ENCODE measurements at places on chromosomes 12 and 14.
A peak's percentile ranks its signal among the peaks of the same experiment; 100 is the strongest.

- DNase-seq, result no peak
Measured at GRCh38 chr12:98109266-98109665, 406.1 kb upstream of the TMPO start.

DNA sequence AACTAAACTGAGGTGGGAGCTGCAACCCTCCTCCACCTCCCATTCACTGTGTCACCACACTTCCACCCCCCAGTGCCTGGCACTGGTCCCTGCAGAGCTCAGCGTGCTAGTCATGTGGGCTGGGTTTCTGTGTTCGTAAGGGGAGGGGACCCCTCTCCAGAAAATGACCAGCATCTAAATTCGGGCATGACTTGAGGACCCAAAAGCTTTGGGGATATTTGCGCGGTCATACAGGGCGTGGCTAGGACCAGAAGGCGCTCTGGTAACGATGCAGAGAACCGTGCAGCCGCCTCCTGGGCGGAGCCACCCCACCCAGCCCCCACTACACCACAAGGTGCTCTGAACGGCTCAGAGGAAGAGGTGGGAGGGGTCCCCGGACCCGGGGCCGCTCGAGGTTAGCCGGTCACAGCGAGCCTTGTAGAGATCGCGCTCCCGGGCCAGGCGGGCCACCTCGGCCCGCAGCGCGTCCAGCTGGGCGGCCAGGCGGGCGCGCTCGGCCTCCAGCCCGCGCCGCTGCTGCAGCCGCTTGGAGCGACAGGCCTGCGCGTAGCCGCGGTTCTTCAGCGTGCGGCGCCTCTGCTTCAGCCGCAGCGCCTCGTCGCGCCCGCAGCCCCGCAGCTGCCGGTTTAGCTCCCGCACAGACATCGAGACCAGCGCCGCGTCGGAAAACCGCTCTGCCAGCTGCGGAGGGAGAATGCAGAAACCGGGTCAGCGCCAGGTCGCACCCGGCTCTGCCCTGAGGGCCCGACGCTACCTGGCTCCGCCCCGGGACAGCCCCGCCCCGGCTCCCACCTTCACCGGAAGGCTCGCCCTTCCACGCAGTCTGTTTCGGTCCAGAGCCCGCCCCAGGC lies 9.8 kb downstream of the CPNE6 start:
- DNase-seq, result peak; percentile 41

GRCh38 chr12:68334132-68334531 lies 2.0 kb upstream of the MDM1 start:
- peak; percentile 76 for DNase-seq

GRCh38 chr14:90867501-90867900 lies 51.3 kb upstream of the TTC7B start:
- DNase-seq, result no peak

GRCh38 chr12:102874819-102875218 lies 42.2 kb downstream of the PAH start:
- DNase-seq, result no peak

DNA sequence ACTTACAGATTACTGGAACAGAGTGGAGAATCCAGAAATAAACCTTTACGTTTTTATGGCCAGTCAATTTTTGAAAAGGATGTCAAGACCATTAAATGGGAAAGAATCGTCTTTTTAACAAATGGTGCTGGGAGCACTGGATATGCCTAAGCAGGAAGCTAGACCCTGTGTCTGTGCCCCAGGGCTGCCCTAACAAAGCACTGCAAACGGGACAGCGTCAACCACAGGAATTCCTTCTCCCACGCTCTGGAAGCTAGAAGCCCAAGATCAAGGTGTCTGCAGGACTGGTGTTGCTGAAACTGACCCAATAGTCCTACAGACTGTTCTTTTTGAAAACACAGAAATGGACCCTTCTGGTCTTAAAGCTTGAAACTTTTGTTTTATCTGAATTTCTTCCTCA lies 9.3 kb upstream of the TMEM121 start:
- no peak for DNase-seq

DNA sequence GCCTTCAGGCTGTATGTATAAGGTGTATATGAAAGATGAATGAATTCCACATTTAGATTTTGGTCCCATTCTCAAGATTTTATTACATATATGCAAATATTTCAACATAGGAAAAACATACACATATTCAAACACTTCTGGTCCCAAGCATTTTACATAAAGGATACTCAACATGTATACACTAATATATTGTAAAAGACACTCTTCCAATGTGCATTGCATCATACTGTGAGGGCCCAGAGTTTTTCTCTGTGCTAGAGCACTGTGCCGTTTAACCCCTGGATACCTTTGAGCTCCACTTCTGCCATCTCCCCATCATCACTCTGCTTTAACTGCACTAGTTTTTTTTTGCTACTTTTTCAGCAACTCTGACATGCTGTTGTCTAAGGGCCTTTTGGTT lies 48.1 kb downstream of the ZDHHC17 start:
- DNase-seq, result no peak

DNA sequence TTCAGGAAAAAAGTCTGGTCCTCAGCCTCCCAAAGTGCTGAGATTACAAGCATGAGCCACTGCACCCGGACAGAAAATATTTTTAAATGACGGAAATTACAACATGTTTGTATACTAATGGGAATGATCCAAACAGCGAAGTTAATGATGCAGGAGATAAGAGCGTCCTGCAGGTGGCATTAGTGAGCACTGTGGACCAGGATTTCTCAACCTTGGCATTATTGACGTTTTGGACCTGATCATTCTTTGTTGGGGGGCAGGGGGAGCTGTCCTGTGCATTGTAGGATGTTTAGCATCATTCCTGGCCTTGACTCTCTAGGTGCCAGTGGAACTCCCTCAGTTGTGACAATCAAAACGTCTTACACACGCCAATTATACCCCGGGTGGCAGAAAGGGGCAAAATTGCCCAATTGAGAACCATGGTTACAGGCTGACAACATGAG lies 34.1 kb downstream of the SCFD1 start:
- peak; percentile 26 for DNase-seq

DNA sequence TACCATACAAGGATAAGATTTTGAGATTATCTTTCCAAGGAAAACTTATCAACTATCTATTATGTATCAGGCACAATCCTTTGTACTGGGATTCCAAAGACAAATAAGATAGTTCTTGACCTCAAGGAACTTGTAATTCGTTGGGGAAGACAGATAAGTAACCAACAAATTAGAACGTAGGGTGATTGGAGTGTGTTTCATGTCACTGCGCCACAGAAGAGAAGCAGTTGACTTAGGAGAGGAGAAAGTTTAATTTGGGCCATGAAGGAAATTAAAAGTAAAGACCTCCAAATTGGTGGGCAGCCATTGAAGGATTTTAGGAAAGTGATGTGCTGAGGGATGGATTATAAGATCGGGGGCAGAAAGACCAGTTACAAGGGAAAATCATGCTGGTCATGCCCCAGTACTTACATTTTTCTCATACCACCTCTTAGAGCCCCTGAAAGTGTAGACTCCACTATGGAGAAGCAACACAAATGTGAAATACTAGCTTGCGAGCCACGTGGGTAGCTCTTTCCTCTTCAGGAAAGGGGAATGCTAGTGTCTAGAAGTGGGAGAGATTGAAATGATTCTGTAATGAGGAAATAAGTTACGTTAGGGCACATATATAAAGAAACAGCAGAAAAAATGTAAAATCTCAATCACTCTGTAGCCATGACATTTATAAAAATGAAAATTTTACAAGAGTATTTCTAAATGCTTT lies 148.7 kb downstream of the ETV6 start:
- DNase-seq, result no peak

GRCh38 chr12:112611908-112612307 lies 179.6 kb upstream of the RPH3A start:
- no peak for DNase-seq

DNA sequence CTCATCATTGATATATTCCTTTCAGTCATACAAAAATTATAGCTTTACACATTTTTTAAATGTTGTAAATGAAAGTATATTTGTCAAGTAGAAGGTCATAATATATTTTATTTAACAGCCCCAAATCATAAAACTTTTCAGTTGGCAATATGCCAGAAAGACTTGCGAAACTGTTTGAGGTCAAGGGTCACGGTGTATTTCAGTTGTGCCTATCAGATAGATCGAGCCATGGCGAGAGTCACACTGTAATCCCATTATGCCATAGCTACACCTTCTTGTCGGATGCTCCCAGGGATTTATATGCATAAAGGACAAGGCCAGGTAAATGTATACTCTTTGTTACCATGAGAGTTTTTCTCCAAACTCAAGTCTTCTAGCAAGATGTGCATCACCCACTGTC lies 26.7 kb upstream of the G2E3 start:
- DNase-seq, result no peak

- no peak for DNase-seq
Measured at GRCh38 chr14:104001003-104001402, 58.7 kb upstream of the RD3L start.

- peak; percentile 48 for DNase-seq
Measured at GRCh38 chr12:14416658-14417057, 51.2 kb downstream of the ATF7IP start.

DNA sequence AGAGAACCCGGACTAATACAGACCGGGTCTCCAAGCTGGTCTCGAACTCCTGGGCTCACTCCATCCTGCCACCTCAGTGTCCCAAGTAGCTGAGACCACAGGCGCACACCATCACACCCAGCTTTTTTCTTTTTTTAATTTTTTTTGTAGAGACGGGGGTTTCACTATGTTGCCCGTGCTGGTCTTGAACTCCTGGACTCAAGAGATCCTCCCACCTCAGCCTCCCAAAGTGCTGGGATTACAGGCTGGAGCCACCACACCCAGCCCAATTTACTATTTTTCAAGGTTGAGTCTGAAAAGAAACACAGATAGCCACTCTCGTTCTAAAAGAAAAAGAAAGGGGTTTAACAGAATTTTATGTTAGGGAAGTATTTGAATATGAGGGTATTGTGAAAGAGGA lies 1.8 kb downstream of the ERO1A start:
- DNase-seq, result no peak

GRCh38 chr12:101884174-101884573 lies 6.8 kb downstream of the DRAM1 start:
- no peak for DNase-seq

DNA sequence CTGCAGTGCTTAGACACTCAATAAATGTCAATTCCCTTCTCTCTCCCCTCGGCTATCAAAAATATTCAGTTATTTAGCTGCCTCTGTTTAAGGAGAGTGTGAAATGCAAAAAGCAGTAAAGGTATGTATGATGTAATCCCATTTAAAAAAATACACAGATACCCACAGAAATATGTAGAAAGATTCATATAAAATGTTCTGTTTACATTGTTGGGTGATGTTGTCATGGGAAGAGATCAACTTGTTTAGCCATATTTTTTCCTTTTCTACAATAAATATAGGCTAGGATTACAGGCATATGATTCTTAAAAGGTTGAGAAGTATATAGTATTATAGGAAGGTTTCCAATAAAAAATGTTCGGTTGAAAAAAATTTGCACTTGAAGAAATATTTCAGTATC lies 7.8 kb downstream of the PPP2R3C start:
- DNase-seq, result no peak

DNA sequence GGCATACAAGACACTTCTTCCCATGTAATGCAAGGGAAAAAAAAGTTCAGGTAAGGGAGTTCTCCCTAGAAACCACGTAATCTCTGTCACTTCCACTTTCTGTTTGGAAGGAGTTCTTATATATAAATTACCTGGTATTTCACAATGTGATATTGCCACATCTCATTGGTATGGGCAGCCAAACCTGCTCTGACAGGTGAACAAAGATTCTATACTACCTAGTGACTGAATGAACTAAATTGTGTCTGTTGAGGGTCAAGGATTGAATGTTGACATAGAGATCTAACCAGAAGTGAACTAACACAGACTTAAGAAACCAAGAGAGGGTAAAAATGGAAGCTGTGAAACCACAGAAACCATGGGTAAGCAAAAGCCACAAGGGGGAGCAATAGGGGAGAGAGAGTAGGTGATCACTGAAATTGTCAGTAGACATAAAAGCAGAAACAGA lies 161.3 kb downstream of the RPL10L start:
- DNase-seq, result no peak

DNA sequence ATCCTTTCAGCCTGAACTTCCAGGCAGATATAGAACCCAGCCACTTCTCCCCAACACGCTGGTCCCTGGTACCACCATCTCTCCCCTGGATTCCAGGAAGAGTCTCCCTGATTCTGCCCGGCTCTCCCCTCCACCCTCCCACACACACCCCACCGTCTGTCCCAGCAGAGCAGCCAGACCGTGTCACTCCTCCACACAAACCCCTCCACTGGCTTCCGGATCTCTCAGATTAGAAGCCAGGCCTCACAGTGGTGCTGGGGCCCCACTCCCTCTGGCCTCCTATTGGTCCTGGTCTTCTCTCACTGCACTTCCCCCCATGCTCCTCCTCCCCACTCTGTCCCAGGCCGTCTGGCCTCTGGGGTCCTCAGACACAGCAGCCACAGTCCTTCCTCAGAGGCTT lies 52.4 kb upstream of the CDKN3 start:
- DNase-seq, result no peak

GRCh38 chr12:61037792-61038191 lies 1222.4 kb upstream of the USP15 start:
- no peak for DNase-seq

- DNase-seq, result peak; percentile 91
Measured at GRCh38 chr14:52352569-52352968, 38.5 kb downstream of the PTGER2 start.

DNA sequence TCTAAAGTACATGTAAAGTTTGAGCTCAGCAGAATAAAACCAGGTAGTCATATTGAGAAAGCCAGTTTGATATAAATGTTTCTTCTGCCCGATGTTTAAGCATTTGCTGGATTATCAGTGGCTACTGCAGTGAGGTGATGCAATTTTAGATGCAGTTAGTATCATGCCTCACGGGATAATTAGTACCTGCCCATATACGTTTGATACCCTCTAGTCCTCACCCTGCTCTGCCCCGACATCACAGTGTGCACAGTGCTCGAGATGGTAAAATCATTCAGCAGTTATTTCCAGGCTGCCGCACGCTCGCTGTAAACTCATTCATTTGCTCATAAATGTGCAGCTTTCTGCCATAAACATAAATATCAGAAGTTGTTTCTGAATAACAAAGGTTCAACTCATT lies 152.7 kb downstream of the PELI2 start:
- no peak for DNase-seq

DNA sequence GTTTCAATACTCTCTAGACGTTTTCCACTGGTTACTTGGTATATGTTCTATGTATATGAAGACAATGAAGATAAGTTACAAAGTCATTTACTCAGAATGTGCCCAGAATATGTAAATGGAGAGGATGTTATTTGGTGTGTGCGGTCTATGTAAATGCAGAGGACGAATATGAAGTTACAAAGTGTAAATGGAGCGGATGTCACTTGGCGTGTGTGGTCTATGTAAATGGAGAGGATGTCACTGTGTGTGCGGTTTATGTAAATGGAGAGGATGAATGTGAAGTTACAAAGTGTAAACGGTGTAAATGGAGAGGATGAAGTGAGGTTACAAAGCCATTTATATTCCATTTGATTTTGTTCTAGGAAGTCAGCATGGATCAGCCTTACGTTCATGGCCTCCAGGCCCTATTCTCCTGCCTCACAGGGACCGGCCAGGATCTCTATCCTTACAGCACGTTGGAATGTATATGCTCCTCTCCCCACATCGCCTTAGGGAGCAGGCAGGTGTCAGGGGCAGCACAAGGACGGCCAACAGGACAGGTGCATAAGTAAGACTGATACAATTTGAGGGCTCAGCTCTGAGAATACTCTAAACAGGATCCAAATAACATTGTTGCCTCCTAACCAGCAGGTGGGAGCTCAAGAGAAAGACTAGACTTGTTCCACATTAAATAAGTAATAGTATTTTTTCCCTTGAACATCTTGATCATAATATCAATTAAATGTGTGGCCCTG lies 42.4 kb downstream of the GLRX5 start:
- DNase-seq, result no peak

- DNase-seq, result no peak
Measured at GRCh38 chr12:83954071-83954789, 958.4 kb downstream of the SLC6A15 start.

GRCh38 chr12:112868459-112869041 lies 38.2 kb upstream of the OAS1 start:
- no peak for DNase-seq

Measured in T-helper 1 cell (primary cell).